ENCODE measurements at places on chromosomes 1 and 21.
A peak's percentile ranks its signal among the peaks of the same experiment; 100 is the strongest.

GRCh38 chr1:147600119-147601111 lies 59.1 kb downstream of the BCL9 start:
- no peak for DNase-seq

DNA sequence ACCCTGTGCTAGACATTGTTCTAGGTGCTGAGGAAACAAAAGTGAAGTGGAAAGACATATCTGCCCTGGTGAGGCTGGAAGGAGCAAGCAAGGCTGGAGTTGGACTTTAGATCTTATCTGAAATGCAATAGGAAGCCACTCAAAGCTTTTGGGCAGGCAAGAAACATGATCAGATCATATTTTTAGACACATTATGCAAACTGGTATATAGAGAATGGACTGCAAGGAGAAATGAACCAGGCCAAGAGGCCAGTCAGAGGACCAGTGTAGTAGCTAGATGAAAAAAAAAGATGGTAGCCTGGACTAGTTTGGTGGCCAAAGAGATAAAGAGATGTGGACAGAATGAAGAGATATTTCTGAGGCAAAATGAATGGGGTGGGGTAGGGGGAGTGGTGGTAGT lies 46.3 kb downstream of the CCN1 start:
- DNase-seq = no peak

DNA sequence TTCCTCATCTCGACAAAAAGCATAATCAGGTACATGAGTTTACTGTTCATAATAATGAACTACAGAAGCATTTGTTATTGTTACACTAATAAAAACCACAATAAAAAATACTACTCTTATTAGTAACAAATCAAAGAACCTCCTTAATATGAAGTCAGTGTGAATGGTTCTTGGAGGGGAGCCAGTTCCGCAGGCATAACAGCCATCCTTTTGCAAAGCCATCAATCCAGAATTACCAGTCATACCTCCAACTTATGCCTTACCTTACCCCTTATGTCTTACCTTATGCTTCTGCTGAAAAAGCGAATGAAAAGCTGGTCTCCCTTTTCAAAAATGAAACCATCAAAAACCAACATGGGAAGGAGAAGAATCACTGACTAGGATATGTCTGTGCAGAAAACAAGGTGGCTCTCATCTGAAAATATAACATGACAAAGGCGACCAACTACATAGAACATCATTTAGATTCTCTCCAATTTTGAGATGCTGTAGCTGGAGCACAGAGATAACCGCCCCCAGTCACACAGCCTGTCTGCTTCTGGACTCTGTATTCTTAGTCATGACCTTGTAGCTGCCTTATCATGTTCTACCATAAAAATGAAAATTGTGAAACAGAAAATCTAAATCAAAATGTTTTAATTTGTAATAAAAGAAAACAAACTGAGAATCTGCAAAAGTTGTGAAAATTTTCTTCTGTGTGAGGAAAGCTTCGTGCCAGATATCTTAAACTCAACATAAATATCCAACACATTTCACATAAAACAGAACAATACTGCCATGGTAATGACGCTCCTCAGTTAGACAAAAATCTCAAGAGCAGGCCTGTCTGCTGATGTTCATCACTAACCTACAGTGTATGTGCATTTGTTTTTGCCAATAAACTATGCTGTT lies 438.2 kb downstream of the SMYD3 start:
- DNase-seq = no peak

GRCh38 chr1:212935387-212935981 lies 14.9 kb upstream of the VASH2 start:
- DNase-seq = no peak

GRCh38 chr1:198639671-198640143 lies 867 bp downstream of the PTPRC start:
- DNase-seq = no peak

DNA sequence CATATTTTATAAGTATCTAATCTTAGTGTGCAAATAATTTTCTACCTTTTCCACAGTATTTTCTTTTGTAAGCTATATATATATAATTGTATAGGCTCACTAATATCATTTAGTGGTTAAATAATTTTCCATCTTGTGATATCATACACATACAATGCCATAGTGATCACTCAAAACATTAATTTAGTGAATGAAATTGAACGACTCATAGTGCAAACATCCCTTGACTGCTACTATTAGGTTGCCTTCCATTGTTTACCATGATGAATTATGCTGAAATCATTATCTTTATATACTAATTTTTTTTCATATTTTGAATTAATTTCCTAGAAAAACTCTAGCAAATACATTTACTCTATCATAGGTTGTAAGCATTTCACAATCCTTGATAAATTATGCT lies 127.1 kb downstream of the PCNX2 start:
- DNase-seq = no peak

DNA sequence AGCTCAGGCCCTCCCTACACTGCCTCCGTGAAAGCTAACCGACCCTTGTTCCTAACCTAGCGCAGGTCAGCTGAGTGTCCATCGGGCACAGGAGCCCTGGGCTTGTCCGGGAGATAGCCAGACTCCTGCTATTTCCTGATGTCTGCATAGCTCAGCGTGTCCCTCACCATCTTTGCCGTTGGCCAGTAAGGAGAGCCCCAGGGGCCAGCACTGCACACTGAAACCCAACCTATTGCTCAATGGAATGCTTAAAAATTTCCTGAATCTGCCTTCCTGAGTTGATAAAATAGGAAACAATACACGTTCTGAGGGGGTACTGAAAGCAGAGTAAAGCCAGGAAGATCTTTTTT lies 2.2 kb downstream of the RUNX1 start:
- no peak for DNase-seq

GRCh38 chr1:202807451-202807925 lies 733 bp downstream of the KDM5B start:
- peak; percentile 24 for DNase-seq

DNA sequence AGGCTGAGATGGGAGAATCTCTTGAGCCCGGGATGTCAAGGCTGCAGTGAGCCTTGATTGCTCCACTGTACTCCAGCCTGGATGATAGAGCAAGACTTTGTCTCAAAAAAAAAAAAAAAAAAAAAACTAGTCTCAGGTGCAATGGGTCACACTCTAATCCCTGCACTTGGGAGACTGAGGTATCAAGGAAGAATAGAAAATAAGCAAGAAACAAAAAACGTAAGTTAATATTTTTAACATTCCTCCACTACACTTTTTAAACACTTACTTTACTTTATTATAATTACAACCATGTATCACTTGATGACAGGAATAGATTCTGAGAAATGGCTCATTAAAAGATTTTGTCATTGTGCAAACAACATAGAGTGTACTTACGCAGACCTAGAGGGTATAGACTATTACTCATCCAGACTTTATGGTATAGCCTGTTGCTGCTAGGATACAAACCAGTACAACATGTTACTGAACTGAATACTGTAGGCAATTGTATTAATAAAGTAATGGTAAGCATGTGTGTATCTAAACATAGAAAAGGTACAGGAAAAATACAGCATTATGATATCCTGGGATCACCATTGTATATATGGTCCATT lies 1244.1 kb upstream of the ADGRL4 start:
- DNase-seq = no peak

DNA sequence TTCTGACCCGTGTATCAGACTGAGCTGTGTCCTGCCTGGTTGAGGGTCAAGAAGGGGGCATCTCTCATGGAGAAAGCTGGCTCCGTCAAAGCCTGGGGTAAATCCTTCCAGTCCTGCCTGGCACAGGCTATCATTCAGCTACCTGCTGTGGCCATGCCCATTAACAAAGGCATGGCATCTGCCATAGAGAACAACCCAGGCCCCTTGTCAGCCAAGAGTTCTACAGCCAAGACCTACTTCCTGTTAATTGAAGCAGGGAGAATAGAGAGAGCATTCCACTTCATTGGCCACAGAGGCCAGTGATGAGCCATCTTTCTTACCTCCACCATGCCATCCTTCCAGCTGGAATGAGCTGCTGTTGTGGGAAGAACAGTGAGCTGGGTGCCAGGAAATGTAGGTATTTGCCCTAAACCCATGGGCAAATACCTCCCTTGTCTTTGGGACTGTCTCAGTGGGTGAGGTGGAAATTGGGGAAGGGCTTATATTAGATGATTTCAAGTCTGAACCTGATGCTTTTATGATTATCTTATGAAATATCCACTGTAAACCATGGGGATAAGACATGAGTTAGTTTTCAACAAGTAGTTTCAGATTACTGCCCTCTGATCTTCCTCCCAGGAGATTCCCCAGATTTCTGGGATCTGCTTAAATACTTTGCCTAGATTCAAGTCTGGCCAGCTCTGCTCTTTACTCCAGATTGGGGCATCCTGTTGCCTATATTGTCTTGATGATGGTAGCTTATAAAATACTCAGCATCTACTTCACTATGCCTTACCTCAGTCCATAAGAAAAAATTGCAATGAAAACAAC lies 11.2 kb upstream of the KCNQ4 start:
- no peak for DNase-seq

DNA sequence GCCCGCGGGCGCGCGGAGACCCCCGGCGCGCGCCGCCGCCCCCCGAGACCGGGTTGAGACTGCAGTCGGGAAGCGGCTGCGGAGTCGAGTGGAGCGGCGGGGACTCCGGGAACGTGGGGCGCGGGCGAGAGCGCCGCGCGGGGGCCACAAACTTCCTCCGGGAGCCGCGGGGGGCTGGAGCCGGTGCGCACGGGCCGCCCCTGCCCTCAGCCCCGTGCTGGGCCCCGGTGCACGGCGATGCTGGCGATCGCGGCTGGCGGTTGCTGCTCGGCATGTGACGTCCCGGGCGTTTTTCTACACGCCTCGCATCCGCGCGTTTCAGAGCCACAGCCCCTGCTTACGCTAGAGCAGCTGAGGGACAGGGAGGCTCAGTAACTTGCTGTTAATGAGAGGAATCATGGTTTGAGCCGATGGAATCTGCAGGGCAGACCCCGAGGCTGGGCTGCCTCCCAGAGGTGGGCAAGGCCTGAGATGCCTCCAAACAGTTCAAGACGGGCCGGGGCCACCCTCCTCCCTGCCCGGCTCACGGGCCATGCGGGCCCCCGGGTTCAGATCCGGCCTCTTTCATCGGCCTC lies 520 bp downstream of the TMEM201 start:
- peak; percentile 25 for DNase-seq

DNA sequence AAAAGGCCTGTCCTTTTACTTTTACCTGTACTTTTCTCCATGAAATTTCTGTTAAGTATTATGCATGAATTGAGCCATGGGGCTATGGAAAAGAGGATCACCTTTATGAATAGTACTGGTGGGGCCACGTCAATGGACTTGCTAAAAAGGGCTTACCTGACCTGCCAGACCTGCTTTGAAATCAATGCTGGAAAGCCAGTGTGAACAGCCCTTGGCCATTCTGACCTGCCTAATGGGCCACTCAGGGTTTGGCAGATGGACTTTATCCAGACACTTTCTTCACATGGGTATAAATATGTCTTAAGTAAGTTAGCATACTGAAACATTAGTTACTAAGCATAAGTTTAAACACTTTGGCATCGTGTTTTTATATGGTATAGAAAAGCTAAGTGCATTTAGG lies 8.3 kb upstream of the GUK1 start:
- no peak for DNase-seq

- no peak for DNase-seq
These were observed 610 bp downstream of the SCYL3 start for GRCh38 chr1:169892927-169893644.

DNA sequence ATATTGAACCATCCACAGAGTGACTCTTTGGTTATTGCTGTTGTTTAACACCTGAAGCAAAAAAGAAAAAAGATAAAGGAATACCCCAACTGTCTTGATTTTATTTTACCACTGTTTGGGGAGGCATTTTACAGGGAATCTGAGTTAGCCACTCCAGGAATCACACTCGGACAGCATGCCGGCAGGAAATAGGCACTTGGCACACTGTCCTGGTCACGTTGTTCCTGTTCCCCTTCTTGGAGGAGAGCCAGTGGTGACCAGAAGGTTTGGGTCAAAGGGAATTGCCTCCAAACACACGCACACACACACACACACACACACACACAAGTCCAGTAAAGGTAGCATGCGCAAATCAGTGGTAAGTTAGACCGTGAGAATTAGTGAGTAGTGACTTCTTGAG lies 13.8 kb downstream of the RGS4 start:
- no peak for DNase-seq

GRCh38 chr1:41683681-41684500 lies 199.4 kb upstream of the EDN2 start:
- DNase-seq = no peak

GRCh38 chr1:91900562-91900961 lies 14.6 kb upstream of the TGFBR3 start:
- no peak for DNase-seq

DNA sequence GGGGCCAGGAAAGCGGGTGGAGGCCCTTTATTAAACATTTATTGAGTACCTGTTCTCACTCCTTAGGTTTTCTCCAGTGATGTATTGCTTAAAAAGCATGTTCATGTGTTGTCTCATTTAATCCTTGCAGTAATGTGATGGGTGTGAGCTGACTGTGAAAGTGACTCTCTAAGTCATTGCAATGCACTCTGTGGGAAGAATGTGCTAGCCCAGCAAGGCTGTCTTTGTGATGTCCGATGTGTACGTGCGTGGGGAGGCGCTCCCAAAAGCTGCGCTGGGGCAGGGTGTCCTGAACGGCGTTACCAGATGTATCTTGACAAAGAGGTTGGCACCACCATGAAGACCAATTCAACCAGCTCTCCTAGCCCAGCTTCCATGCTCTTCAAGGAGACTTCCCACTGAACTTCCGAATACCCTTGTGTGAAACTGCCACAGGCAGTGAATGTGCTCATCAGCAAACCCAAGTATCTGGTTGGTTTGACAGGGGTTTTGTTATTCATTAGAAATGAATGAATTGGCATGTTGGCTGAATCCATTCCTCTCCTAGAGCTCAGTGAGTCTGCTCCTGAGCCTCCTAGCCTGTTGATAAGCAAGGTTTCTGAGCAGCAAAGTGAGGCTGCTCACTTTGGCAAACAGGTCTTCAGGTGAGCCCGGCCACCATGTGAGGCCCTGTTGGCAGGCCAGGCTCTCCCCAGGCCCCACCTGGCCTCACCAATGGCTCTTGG lies 28.0 kb downstream of the NUAK2 start:
- DNase-seq = no peak

- DNase-seq = no peak
These were observed 14.7 kb downstream of the PTTG1IP start for GRCh38 chr21:44858791-44859190.

DNA sequence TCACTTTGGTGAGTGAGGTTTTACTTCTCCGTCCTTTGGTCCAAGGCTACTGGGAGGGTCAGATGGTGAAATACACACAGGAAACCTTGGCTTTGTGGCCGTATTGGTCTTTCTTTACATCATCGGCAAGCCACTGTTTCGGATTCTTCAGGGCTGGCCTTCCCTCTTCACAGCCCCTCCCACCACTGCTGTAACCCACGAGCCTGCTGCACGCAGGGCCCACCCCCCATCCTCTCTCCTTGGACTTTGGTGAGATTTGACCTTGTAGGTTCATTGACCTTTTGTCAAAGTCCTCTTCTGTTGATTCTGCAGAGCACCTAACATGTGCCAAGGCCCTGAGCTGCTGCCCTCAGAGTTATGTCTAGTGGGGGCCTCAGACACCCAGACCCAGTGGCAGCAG lies 328.6 kb downstream of the CAMTA1 start:
- no peak for DNase-seq
